KBM-7 (cell line): ENCODE measurements at places on chromosomes 6 and 20.

DNA sequence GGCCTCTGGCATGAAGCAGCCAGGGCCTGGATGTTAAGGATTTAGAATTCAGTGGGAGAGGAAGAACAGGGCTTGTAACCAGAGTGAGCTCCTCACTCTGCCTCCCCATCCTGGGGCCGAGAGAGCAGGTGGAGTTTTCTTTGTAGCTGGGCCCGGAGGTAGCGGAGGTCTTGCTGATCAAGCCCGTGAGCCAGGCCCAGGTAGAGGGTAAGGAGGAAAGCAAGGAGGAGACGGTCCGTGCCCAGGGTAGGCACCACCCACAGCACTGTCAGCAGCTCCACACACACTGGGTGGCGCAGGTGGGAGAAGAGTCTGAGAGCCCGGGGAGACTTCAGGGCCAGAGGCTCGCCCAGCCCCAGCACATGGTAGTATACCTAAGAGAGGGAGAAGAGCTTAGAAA lies 2.1 kb upstream of the PPP1R18 start:
- no peak for DNase-seq

DNA sequence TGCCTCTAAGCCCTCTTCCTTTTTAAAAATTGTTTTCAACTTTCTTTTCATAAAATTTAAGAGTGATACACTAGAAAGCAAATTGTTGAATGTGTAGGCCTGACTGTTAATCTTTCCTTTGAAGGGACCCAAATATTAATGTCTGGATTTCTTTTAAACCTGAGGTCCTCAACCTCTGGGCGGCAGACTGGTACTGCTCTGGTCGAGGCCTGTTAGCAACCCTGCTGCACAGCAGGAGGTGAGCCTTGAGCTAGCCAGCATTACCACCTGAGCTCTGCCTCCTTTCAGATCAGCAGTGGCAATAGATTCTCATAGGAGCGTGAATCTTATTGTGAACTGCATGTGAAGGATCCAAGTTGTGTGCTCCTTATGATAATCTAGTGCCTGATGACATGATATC lies 191.2 kb downstream of the MANEA start:
- no peak for DNase-seq

DNA sequence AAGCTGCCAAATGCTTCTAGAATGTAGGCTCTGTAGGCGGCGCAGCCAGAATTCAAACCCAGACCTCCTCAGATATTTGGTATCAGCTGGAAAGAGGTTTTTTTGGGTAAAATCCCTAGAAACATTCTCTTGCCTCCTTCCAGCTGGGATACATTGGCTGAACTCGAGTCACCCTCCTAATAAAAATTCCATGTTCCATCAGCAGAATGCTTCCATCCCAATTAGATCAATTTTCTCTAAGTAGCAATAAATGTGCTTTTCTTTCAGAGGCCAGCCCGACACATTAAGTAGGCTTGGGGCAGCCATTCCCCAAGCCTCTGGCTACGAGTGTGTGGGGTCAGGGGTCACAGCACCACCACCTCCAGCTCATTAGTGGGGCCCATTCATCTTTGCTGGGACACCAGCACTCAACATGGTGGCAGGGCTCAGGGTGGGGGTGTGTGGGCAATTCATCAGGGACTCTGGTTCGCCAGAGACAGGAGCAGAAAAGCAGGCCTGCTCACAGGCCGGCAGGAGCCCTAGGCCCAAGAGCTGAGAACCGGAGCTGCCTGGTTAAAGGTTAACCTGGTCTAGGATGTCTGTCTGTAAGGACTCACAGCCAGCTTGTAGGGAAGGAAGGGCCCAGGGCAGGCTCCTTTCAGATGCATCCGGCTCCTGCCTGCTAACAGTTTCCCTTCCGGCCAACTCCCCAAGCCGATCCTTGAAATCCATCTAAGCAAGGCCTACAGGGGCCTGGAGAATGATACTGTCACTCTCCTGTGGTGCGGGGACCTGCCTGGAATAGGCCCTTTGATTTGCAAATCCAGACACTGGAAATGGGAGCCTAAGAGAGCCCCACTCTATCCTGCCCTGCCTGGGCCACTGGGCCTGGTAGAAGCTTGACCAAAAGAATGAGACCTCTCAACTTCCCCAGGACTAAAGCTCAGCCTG lies 159.1 kb upstream of the TOP1 start:
- DNase-seq, result no peak

GRCh38 chr6:21931641-21932335 lies 338.2 kb downstream of the SOX4 start:
- no peak for DNase-seq

- no peak for DNase-seq
Measured at GRCh38 chr6:109243863-109244825, 138.1 kb downstream of the CD164 start.

DNA sequence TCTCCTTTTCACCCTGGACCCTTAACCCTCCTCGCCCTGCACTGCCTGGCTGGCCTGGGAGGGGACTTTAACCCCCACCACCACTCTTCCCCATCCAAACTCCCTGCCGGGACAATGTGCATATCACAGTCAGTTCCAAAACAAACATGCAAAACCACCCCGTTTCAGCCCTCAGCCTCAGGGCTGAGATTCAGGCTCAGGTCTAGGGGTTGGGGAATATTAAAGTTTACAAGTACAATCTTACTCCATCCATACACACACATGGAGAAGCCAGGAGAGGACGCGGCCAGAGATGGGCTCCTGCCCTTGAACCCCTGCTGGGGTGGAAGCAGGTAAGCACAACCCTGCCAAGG lies 534 bp downstream of the KIAA1755 start:
- no peak for DNase-seq

DNA sequence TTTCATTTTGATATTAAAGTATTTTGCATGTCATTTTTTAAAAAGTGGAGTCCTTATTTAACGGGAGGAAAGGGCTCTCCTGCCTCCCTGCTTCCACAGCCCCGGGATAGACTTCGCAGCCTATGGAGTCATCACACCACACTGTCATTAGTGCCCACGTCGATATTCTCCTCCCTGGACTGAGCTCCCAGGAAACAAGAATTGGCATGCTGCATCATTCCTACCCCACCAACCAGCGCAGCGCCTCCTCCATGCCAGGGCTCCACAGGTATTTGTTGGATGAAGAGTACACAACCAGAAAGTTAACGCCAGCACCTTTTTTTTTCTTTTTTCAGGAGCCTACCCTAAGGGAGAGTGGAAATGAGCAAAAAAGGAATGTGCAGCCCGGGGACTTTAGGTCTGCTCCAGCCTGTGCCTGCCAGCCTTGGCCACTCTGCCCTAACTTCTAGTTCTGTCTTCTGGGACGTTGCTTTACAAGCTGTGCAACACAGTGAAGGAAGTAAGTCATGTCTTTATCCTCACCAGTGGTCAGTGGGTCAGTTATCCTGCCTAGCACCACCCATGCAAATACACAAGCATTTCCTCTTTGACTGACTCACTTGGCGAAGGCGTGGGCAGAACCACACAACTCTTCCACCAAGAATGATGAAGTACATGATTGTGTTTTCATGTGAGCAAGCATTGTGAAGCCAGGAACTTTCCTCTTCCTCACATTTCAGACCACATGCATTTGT lies 180.7 kb upstream of the UST start:
- DNase-seq, result no peak

GRCh38 chr6:82259389-82259788 lies 11.8 kb upstream of the IBTK start:
- DNase-seq, result peak; percentile 49

DNA sequence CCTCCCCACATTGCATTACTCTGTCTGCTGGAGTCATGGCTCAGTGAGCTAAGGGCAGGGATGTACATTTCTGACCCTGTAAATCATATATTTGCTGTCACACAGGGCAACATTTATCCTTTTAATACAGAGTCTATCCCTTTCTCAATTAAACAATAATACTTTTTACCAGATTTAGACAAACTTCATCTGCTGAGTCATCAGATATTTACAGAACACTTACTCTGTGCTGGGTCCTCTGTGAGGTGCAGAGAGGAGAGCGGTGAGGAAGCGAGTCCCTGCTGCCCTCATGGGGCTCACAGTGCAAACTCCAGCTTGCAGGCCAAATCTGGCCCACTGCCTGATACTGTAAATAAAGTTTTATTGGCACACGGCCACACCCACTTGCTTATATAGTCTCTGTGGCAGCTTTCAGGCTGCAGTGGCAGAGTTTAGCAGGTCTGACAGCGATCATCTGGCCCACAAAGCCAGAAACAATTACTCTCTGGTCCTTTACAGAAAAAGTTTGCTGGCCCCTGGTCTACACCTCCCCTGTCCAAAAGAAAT lies 144.5 kb downstream of the CDH26 start:
- DNase-seq, result no peak

DNA sequence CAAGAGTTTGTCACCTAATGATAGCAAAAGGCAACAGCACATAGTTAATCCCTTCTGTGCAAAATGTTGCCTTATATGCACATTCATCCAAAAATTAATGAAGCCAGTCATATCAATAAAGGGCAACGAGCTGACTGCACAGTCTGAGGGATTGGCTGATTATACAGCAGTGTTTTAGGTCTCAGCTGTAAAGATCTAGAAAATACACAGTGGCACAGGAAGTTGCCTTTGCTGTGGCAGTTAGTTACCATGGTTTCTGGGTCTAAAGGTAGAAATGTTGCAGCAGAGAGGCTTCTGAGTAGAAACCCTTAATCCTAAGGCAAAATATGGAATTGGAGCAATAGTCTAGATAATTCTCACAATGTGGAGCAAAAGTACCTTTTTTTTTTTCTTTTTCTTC lies 89.7 kb downstream of the SMPDL3A start:
- no peak for DNase-seq

DNA sequence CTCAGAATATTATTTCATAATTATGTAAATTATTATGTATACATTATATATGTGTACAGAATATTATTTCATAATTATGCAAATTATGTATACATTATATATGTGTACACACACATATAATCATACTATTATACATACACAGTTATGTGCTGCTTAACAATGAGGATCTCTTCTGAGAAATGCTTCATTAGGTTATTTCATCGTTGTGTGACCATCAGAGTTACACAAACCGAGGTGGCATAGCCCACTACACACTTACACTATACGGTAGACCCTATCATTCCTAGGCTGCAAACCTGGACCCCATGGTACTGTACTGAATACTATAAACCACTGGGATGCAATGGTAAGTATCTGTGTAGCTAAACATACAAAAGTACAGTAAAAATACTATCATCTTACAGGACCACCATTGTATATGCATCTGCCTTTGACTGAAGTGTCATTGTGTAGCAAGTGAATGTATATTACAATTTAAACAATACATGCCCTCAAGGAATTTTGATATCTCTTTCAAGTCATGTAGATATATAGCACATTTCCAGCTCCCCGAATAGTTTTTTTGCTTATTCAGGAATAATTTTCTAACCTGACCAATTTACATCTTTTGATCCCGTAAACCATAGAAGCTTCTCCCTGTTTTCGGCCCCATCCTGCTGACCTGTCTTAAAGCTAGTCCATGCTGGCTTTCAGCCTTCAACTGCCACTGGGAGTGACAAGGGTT lies 71.2 kb downstream of the TMEM170B start:
- no peak for DNase-seq

DNA sequence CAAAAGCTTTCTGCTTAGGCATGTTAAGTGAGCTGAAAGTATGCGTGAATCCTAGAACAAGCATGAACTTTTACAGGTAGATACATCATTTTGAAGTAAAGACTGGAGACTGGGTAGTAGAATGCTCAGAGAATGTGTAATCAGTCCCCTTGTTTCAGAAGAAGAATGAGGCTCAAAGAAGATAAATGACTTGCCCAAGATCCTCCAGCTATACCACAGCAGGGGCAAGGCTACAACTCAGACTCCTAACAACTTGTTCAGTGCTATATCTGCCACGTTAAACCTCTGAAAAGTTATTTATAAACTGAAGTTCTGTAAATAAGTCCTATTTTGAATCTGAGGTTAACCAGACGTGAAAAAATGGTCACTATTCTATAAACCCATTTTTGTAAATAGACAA lies 2.9 kb downstream of the RIPOR2 start:
- no peak for DNase-seq

DNA sequence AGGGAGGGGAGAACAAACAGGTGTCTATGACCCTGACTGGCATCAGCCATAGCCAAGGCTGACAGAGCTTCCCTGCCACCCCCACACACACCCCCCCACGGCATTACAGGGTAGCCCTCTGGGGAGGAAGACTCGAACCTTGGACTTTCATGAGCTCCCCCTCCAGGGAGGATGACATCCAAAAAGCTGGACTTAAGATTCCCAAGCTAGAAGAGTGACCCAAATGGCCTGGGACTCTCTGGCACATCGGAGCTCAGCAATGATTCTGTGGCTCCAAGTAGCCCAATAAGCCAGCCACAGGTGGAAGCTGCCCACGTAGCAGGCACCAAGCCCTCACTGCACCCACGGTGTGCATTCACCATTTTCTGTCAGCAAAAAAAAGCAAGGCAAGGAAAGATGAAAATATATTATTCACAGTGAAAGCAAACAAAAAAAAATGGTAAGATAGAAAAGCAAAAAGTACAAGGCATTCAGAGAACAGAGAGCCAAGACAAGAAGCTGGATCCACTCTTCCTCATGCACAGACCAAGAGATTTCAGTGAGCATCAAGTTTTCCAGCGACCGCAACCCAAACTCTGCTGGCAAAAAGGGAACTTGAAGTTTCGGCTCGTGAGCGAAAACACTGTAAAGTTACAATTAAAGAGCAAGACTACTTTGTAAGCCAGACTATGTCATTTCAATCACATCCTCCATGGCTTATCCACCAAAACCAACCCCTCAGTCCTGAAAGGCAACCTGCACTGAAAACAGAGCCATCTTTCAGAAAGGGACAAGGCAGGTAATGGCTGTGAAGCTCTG lies 10.9 kb downstream of the JAG1 start:
- no peak for DNase-seq

GRCh38 chr6:166610069-166610468 lies 17.0 kb downstream of the RPS6KA2 start:
- DNase-seq, result no peak

DNA sequence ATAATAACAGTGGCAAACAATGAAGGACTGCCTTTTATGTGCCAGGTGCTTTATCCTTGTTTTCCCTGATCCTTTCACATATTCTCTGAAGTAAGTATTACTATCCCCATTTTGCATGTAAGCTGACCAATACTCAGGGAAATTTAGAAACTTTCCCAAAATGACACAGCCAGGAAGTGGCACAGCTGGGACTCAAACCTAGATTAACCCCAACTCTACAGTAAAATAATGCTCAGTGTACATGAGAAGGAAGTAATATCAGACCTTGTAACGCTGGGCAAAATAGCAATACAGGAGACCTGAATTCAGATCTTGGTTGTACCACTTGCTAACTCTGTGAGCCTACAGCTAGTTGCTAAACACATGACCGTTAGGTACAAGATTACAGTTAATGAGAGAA lies 26.8 kb upstream of the NRSN1 start:
- DNase-seq, result no peak

- DNase-seq, result no peak
Measured at GRCh38 chr20:39789411-39789810, 827.3 kb downstream of the DHX35 start.
